ENCODE measurements at places on chromosomes 11 and 22.

GRCh38 chr11:65496304-65497140 is 2.3 kb upstream of the MALAT1 start:
- DNase-seq: no peak

DNA sequence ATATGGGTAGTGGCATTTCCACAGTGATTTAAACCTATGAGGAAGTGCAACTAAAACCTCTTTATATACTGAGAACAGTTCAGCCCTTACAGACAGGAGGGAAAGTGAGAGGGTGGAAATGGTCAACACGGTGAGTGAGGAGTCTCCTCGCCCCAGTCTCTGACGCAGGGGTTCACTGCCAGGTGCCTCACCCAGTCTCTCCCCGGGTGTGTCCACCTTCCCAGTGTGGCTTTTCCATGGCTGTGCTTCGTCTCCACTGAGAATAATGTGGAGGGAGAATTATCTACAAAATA is 116.6 kb upstream of the TOP3B start:
- DNase-seq: no peak

DNA sequence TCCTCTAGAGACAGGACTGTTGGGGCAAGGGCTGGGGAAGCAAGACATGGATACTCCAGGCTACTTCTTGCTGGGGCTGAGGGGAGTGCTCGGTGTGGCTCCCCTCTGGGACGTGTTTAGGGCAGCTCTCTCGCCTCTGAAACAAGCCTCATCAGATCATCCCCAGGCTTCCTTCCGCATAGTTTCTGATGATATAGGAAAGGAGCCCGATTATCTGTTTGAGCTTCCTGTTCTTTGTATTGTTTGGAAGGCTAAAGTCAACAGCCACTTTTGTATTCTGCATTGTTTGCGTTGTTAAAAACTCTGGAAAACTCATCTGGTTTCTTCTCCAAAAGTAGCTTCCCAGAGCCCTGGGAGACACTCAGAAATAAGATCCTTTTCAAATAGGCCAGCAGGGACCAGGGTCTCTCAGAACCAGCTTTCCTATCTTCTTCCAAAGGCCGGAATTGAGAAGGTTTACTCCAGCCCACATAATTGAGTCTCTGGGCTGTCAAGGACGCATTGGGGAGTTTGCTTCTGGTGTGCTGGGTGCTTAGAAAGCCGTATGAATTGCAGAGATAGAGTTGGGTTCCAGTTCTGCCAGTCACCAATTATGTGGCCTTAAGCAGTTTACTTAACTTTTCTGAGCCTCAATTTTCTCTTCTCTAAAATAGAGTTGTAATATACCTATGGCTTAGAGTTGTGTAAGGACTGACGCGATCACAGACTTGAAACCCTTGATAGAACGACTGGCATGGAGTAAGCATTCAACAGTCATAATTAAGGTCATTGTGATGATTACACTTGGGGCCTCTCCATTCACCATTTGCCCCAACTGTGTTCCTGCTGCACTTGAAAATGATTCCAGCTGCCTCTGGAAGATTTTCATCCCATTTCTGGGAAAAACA is 19.1 kb downstream of the CD44 start:
- no peak for DNase-seq

DNA sequence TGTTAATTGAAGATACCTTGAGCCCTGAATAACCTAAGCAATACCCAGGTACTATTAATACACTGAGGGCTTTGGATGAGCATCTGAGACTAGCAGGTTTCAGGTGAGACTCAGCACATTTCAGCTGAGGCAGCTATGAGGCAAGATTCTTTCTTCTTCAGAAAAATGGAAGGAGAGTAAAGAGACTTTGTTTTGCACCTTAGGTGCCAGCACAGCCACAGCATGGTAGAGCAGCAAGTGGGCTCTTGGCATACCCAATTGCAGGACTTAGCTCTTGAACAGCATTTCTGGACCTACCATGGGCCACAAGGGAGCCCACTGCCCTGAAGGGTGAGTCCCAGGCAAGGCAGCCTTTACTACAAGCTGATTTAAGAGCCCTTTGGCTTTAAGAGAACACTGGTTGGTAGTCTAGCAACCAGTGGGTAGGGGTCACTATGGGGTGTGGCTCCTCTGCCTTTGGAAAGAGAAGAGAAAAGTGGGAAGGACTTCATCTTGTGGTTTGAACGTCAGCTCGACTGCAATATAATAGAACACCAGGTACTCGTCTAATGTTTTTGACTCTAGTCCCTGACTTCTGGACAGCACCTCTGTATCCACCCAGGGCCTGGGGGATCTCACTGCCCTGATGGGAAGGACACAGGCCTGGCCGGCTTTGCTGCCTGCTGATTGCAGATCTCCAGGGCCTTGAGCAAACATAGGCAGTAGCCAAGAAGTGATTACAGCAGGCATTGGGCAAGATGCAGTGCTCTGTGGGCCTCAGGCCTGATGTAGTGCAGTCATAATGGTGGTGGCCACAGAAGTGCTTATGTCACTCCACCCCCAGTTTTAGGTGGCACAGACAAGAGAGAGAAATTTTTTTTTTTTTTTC is 73.3 kb downstream of the GLYATL1 start:
- no peak for DNase-seq

GRCh38 chr11:69873166-69874077 is 54.2 kb upstream of the FGF3 start:
- no peak for DNase-seq

DNA sequence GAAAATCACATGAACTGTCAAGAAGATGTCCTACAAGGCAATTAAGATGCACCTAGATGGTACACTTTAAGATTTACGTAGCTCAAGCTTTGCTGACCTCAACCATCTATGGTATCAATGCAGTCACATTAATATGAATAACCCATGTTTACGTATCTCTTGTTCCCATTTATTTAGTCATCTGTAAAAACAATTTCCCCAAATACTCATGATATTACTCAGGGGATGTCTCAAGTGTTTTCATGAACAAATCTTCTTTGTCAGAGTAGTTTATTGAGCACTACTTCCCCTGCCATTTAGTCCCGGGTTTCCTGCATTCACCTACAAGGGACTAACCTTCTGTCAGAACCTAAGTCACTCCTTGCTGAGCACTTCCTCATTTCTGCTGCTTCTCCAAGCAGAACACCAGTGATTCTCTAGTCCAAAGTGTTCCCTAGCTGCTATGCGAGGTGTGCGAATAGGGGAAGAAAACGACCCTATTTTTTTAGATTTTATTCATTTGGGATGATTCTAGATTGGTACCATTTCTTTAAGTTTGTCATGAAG is 554.3 kb upstream of the LRRC4C start:
- no peak for DNase-seq

- DNase-seq: no peak
Observed at GRCh38 chr11:21556926-21557325, 636.0 kb upstream of the ANO5 start.

- no peak for DNase-seq
Observed at GRCh38 chr11:14861680-14862079, 30.4 kb downstream of the CYP2R1 start.

GRCh38 chr11:6612213-6613041 is at the start of gene TAF10:
Gene TAF10 (minus strand): TSS chr11:6612216. CDS start chr11:6612189, 27 bp downstream.
- peak; percentile 73 for DNase-seq

DNA sequence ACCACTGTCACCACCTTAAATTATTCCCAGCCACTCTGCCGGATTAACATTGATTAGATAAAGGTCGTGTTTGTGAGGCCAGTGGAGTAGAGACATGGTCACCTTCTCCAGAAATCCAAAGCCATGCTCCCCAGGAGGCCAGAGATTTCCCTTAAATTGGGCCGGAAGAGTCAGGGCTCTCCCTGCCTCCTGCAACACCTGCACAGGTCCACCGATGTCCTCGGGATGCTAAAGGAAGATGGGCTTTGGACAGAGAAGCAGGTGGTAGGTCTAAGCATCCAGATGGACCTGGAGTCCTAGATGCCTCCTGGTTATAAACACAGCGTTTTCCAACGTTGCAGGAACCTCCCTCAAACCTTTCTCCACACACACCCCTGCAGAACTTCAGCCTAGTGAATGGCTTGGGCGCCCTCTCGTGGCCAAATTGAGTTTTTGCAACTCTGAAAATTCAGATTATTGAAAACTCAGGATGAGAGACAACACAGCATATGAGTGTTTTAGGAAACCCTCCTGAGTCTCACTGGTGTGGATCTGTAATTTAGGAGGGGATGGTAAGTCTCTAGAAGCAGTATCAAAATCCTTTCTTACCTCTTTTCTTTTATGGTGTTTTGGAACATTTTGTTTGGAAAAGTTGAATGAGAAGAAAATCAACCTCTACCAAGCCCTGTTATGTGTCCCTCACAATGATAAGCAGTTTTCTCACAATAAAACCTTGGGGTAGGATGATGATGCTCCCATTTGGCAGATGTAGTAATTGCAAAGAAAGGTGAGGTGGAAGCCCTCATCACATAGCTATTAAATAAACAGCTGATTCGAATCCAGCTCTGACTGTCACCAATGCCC is 109.6 kb downstream of the RRAS2 start:
- DNase-seq: no peak

DNA sequence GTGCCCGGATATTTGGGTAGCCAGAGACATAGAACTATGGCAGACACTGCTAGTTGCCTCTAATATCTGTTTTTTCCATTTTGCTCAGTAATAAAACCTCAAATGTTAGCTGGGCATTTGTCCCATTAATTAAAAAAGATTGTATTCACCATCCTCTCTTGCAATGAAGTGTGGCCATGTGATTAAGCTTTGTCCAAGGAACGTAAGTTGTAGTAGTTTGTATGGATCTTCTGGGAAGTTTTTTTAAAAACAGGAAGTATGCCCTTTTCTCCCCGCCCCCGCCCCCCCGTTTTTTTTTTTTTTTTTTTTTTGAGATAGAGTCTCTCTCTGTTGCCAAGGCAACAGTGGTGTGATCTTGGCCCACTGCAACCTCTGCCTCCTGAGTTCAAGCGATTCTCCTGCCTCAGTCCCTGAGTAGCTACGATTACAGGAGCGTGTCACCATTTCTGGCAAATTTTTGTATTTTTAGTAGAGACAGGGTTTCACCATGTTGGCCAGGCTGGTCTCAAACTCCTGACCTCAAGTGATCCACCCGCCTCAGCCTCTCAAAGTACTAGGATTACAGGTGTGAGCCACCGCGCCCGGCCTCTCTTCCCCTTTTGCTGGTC is 1.7 kb upstream of the TMEM135 start:
- DNase-seq: no peak

Data from T1000 (cell line).